Astrocyte of the spinal cord (primary cell): ENCODE measurements at places on chromosomes 7 and 10.

GRCh38 chr7:114648117-114648516 is 233.5 kb downstream of the FOXP2 start:
- DNase-seq, result no peak

DNA sequence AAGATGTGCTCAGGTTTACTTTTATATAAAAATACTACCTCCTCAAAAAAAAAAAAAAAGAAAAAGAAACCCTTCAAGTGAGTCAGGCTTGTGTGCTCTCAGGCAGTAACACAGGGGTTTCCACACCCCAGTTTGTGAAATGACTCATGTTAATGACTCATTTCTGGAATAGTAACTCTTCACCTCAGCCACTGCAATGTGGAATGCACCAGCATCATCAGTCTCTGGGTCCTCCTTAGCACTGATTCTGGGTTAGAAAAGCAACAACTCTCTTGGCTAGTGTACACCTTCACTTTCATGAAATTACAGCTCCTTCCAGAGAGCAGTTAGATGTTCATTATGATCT is 110.6 kb downstream of the EMX2 start:
- peak; percentile 94 for DNase-seq

GRCh38 chr10:58488921-58489320 is 23.8 kb upstream of the BICC1 start:
- DNase-seq, result peak; percentile 80

GRCh38 chr10:85651497-85651882 is 715.1 kb downstream of the GRID1 start:
- peak; percentile 56 for DNase-seq

GRCh38 chr10:88062798-88063472 is 199.5 kb downstream of the PTEN start:
- peak; percentile 38 for DNase-seq

GRCh38 chr7:108486291-108486966 is 30.2 kb upstream of the NRCAM start:
- peak; percentile 51 for DNase-seq

- DNase-seq, result no peak
These were observed 43.3 kb upstream of the BTRC start for GRCh38 chr10:101310529-101311184.

- DNase-seq, result no peak
These were observed 13.2 kb upstream of the CAMK2B start for GRCh38 chr7:44338600-44338999.

- DNase-seq, result peak; percentile 91
These were observed 186.4 kb downstream of the POLR1F start for GRCh38 chr7:19522486-19522885.

DNA sequence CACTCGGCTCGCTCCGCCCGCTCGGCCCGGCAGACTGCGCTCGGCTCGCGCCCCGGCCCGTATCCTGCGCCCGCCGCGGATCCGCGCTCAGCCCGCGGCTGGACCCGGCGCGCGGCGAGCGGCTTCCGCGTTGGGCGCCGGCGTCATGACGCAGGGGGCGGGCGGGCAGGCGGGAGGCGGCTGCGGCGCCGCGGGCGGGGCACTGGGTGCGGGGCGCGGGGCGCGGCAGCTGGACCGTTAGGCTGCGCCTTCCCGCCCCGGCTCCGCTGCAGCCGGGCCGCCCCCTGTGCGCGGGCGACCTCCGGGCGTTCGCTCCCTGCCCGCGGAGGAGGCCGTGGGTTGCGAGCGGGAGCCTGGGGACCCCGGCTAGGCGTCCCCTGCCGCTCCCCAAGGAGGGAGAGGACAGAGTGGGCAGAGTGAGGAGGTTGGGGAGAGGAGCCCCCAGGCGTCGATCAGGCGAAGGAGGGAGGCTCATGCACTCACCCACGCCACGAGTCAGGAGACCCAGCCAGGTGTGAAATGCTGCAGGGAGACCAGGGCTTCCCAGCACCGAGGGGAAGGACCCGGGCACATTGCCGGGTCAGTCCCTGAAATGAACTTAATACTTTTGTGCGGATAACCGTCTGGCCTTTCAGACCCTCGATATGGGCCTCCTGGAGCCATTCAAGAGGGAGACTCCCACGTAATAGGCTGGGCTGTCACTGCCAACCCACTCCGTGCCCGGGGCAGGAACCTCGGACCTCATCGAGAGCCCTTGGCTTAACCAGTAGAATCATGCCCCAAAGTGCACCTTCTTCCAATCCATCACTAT is at the start of gene PIP4K2A:
Gene PIP4K2A (minus strand): TSS at position 100 of the 811 bp plus-strand sequence. CDS start 252 bp downstream, outside the sequence.
- peak; percentile 59 for DNase-seq

DNA sequence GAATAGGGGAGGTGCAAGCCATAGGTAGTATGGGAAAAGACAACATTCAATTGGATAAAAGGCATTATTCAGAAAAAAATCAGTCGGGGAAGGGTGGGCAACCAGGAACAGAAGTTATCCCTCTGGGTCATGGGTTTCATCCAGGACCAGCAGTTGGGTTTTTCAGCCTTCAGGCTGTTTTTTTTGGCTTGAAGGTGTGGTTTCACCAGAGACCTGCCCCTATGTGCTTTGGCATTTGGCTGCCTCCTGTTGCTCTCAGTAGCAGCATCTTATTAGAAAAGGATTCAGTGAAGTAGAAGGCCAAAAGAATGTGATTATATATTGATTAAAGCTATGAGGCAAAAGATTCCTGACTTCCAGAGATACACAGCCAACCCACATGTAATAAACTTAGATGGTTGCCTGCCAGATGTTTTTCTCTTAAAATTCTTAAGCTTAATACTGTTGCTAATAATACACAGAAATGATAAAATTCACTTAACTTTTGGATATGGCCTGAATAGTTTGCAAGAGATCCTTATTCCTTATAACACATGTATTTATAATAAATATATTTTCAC is 251.7 kb upstream of the CSTF2T start:
- no peak for DNase-seq
